ENCODE measurements at places on chromosomes 1 and 21.

DNA sequence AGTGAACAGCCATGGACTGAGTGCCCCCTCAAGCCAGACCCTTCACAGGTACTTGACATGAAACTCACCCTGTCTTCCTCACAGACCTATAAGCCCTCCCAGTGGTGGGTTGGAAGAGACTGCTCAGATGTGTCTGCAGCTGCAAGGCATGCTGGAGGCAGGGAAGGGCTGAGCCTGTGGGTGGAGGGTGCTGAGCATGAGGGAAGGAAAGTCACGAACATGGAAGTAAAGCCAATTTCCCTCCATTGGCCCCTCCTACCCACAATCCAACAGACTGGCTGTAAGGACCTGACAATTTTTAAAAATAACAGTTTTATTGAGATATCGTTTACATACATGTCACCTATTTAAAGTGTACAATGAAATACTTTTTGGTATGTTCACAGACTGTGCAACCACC, 44.1 kb downstream of the RCSD1 start:
- DNase-seq, result no peak

- no peak for DNase-seq
Observed at GRCh38 chr1:119374208-119374874, 5.8 kb downstream of the HAO2 start.

DNA sequence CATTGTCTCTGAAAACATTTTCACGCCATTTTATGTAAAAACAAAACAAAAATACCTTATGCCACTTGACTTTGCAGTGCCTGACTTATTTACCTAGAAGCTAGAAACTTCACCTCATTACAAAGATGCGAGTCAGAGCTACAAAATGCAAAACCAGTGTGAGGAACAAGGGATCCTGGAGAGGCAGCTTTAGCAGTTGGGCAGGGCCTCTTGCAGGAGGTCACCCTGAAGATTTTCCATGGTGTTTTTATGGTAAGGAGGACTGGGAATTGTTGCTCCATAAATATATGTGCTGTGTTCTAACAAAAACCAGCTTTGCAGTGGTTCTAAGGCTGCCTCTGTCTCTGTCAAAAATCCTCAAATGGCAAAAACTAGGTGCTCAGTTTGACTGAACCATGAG, 36.4 kb upstream of the TARBP1 start:
- DNase-seq, result no peak

DNA sequence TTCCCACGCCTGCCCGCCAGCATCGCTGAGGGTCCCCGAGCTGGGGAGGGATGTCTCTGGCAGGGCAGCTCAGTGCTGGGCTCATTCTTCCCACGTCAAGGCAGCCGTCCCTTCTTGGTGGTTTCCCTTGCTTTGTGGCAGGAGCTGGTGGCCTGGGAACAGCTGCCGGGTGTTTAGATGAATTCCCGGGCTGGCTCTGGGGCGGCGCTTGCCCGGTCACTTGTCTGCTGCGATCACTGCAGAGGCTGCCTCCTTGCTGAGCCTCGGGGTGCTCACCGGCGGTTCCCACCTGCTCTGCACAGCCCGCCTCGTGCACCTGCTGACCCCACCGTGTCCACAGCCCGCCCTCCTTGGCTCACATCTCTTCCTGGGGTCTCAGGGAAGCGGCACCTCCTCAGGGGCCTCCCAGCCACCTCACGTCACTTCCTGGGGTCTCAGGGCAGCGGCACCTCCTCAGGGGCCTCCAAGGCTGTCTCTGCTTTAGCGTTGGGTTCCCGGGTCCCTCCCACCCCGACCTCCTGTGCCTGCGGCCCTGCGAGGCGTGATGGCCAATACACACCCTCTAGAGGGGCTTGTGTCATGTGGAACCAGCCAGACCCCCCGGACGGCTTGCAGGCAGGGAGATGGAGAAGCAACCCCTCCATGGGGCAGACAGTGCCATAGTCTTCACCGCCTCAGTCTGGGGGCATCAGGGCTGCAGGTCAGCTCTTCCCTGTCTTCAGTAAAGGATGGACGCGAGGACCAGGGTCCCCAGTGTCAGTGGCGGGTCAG, 13.5 kb downstream of the COL18A1 start:
- DNase-seq, result no peak

DNA sequence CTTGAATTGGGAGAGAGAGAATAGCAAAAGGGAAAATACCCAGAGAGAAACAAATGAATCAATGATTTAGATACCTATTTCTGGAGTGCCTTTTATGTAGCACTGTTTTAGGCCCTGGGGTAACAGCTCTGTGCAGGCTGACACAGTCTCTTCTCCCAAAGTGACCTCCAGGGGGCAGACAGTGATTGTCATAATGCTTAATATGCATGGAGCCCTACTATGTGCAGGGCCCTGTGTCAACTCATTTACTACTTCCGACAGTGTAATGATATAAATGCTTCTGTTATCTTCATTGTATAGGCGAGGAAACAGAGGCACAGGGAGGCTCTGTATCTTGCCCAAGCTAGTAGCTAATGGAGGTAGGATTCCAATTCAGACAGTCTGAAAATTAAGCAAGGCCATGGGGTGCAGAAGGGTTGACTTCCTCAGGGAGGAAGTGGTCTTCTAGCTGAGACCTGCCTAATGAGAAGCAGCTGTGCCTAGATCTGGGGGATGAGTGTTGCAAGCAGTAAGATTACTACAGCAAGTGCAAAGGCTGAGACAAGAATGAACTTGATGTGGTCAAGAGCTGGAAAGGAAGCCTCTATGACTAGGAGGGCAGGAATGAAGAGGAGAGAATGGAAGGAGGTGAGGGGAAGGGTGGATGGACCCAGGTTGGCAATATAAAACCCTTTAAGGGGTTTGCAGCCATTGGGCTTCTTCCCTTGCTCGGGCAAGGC, 16.2 kb upstream of the SERINC2 start:
- peak; percentile 82 for DNase-seq

GRCh38 chr1:151568626-151569088, 28.5 kb downstream of the TUFT1 start:
- no peak for DNase-seq

GRCh38 chr21:18369115-18369514, 34.5 kb downstream of the TMPRSS15 start:
- no peak for DNase-seq

DNA sequence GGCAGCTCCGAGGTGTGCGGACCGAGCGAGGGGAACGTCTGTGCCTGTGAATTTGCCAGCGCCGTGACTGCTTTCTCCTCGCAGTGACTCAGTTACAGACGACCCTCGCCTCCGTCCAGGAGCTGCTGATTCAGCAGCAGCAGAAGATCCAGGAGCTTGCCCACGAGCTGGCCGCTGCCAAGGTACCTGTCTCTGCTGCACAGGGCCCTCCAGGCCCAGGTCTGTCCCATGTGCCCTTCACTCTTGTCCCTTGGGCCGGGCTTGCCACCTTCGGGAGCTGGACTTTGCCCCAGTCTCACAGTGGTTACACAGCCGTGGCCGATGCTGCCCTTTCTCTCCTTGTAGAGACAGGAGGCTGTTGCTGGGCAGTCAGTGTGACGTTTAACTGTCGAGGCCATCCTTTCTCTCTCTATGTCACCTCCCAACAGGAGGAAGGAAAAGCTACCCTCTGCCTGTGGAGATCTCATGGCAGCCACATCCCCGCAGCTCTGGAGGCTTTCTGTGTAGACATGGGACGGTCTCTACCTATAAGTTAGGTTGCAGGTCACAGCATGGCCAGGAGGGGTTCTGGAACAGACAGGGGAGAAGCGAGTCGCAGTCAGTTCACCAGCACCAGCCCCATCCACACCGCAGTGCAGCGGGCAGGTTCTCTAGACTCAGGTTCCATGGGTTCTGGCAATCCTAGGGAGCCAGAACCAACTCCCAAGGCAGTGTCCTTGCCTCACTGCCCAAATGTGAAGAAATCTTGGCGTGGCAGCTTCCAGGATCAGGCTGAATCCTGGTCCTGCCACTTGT, 149.7 kb downstream of the PEX14 start:
- DNase-seq, result no peak

DNA sequence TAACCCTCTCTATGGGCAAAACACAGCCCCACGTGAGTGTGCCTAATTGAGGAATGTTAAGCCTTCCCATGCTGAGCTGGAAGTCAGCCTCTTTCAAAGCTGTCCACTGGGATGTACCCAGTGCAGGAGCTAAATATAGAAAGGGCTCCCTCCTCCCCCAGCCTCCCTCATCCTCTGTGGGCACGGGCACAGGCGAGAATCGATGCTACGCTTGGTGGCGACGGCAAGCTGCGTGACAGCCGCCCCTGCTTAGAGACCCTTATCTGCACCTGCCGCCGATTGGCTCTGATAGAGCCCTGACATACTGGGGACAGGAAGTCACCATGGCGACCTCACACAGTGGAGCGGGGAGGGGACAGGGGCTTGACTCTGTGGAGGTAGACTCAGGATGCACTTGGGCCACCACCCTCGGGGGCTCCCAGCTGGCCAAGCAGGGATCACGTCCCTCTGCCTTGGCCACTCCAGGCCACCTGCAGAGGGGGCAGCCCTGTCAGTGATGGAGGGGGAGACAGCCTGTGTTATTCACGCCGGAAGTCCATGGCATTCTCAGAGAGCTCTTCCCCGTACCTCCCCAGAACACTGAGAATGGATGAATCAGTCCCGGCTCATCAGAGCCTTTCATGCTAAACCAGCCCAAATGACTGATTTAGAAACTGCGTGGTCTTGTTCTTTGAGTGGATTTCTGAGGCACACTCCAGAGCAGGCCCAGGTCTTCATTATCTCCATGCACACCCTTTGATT, 84.8 kb downstream of the KCND3 start:
- no peak for DNase-seq

DNA sequence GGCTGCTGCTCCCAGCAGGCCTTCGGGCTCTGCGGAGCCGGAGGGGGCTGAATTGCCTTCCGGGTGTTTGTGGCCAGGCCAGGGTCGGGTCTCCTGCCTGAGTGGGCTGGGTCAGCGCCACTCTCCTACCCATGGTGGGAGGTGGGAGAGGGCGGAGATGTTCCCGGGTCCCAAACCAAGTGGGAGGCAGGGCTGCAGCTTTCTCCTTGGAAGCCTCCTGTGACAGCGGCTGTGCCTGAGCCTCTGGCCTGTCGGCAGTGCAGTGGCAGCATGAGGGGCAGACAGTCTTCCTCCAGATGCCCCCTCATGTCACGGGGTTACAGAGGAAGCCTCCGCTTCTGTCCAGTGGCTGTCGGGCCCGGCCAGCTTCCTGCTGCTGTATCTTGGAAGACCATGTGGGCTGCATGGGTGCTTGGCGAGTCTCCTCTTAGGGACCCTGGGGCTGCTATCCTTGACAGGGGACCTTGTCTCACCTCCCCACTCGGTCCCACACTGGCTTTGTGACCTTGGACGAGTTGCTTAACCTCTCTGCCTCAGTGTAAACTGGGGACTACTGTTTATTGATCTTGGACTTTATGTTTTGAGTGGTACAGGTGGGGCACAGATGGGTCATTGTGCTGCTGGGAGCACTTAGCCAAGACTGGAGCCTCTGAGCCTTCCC, 4.3 kb downstream of the SKI start:
- no peak for DNase-seq

DNA sequence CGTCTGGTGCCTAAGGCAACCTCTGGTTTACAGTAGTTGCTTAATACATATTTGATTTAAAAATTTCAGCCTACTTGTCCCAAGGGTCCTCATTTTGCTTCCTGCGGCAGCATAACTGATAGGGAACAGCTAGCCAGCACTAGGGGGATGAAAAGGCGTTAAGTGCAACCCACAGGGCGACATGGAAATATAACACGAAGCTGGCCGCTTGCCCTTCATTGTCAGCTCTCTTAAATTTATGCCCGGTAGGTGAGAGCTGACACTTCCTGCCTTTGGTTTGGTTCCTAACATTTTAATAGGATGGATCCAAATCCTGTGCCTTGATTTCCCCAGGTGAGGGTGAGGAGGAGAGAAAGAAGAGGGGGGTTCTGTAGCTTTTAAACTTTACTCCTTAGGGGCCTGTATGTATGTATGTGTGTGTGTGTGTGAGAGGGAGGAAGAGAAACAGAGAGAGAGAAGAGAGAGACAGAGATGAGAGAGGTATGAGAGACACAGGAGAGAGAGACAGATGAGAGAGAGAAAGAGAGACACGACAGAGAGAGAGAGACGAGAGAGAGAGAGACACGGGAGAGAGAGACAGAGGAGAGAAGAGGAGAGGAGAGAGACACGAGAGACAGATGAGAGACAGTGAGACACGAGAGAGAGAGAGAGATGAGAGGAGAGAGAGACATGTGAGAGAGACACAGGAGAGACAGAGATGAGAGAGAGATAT, 938 bp upstream of the ACTN2 start:
- DNase-seq, result no peak

- DNase-seq, result no peak
Observed at GRCh38 chr1:229508823-229509337, 739 bp upstream of the NUP133 start.

DNA sequence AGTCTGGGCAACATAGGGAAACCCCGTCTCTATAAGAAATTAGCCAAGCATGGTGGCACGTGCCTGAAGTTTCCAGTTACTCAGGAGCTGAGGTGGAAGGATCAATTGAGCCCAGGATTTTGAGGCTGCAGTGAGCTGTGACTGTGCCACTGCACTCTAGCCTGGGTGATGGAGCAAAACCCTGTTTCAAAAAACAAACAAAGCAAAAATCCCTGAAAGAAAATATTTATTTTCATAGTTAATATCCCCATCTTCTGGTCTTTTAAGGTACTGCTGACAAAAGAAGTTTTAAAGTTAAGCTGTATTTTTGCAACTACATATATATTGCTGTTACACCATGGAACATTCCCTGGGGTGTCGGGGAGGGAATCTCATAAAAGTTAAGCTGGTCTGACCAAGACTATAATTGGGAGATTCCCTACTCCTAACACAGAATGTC, 26.0 kb downstream of the VAMP4 start:
- DNase-seq, result no peak

DNA sequence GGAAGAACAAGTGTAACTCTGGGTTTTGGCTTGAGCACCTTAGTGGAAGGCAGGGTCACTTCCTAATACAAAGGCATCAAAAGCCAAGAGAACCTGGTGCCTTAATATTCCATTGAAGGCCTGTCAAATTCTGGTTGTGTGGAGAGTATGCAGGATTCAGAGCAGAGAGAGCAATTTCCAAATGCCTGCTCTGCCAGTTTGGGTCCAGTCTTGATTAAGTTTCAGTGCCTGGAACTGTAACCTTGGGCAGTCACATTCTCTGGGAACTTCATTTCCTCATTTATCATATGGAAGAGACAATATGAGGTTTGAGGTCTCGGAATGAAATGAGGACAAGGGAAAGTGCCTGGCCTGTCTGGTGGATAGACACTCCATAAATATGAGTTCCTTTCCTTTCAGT, 198.0 kb upstream of the C8B start:
- no peak for DNase-seq

GRCh38 chr1:14090062-14090461, 390.1 kb downstream of the PRDM2 start:
- DNase-seq, result no peak

GRCh38 chr1:54370287-54370989, 35.8 kb downstream of the SSBP3 start:
- DNase-seq, result no peak

- no peak for DNase-seq
Observed at GRCh38 chr1:205054013-205054412, 11.0 kb downstream of the CNTN2 start.

DNA sequence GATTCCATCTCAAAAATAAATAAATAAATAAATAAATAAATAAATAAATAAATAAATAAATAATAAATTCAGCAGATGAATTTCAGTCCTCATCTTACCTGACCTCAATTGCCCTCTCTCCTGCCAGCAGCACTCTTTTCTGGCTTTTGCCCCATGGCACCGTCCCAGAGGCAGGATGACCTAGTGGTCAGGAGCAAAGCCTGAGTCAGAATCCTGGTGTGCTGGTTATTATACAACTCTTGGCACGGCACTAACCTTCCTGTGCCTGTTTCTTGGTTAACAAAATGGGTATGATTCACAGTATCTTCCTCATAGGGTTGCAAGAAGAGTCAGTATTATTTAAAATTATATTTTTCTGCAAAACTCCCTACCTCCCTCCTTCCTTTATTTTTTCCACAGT, 43.0 kb downstream of the NKAIN1 start:
- no peak for DNase-seq
